ENCODE measurements at places on chromosomes 5 and 9.

- DNase-seq, result no peak
Measured at GRCh38 chr5:151151263-151151660, 6.3 kb downstream of the ANXA6 start.

GRCh38 chr5:148951612-148952011 is 111.2 kb downstream of the SH3TC2 start:
- no peak for DNase-seq

- no peak for DNase-seq
Measured at GRCh38 chr9:136951541-136952320, at the start of gene LCN12. Gene LCN12, plus strand, starts transcription at chr9:136952273. Its CDS starts 55 bp downstream, at chr9:136952328.

GRCh38 chr5:149702934-149703646 is 27.0 kb upstream of the PPARGC1B start:
- DNase-seq, result no peak

DNA sequence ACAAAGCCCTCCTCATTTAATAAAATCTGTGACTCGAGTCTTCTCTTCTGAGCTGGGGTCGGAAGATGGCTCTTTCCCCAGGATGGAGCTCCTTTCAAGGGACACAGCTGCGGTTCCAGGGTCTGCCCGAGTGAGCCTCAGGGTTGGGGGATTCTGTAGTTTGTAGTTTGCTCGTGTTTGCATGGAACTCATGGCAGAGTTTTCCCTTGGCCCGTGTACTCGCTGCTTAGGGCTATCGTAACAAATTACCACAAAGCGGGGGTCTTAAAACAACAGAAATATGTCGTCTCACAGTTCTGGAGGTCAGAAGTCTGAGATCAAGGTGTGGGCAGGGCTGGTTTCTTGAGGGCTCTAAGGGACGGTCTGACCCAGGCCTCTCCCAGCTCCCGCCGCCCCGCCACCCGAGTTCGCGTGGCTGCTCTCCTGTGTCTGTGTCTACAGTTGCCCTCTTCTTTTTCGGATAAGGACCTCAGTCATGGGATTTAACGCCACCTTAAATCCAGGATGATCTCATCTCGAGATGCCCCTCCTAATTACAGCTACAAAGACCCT is 13.9 kb upstream of the LPCAT1 start:
- no peak for DNase-seq

DNA sequence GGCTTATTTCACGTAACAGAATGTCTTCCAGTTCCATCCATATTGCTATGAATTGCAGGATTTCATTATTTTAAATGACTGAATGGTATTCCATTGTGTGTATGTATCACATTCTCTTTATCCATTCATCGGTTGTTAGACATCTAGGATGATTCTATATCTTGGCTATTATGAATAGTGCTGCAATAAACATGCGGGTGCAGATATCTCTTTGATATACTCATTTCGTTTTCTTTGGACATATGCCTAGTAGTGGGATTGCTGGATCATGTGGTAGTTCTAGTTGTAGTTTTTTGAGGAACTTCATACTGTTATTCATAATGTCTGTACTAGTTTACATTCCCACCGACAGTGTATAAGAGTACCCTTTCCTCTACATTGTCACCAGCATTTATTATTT is 460.5 kb downstream of the MAN2A1 start:
- DNase-seq, result no peak

DNA sequence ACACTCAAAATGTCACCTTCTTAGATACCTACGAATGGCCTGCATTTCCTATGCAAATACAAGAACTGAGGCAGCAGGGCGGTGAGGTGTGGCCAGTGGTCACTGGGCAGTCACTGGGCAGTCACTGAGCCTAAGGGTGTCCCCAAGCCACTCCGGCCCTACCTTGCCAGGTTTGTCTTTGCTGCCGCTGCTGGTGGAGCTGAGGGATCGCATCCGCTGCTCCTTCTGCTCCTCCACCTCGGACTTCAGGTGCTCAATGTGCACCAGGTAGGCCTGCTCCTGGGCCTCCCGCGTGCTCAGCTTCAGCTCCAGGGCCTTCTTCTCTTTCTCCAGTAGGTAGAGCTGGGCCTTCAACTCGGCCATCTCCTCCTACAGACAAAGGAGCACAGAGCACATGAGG is 72.3 kb downstream of the DCP2 start:
- no peak for DNase-seq

DNA sequence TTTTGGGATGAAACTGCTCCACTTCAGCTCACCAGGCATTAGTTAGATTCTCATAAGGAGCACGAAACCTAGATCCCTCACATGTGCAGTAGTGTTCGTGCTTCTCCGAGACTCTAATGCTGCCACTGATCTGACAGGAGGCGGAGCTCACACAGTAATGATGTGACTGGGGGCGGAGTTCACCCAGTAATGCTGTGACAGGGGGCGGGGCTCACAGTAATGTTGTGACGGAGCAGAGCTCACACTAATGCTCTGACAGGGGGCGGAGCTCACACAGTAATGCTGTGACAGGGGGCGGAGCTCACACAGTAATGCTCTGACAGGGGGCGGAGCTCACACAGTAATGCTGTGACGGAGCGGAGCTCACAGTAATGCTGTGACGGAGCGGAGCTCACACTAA is 27.1 kb upstream of the LRRC14B start:
- no peak for DNase-seq

DNA sequence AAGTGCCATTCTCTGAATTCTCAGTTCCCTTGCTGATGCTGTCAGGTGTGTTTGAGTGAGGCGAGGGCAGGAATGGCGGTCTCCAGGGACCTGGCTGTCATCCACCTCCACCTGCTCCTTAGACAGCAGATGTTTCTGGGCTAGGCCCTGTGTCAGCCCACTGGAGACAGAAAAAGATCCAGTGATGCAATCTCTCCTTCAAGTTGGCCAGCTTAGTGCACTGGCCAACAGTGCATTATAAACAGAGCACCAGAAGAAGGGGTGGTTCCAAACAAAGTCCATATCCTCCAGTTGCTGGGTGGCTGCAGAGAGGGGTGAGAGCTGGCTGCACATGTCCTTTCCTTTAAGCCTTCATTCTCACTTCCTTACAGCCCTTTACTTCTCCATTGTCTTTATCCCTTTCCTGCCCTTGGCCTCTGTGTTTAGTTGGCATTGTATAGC is 26.5 kb downstream of the NANS start:
- DNase-seq, result no peak

DNA sequence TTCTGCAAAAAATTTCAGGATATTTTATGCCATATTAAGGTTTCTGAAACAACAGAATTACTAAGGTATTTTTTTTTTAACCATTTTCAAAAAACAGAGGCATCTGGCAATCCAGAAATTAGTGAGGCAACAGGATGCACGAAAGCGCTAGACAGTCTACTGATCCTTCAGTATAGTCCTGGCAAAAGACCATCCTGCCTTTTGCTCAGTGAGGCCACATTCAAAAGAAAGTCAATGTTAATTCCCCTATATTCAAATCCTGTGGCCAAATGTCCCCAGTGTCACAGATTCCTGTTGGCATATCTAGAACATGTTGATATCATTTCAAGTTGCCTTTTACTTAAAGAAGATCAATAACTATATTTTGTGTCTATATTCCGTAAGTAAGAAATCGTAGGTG is 13.1 kb upstream of the NFIB start:
- no peak for DNase-seq

DNA sequence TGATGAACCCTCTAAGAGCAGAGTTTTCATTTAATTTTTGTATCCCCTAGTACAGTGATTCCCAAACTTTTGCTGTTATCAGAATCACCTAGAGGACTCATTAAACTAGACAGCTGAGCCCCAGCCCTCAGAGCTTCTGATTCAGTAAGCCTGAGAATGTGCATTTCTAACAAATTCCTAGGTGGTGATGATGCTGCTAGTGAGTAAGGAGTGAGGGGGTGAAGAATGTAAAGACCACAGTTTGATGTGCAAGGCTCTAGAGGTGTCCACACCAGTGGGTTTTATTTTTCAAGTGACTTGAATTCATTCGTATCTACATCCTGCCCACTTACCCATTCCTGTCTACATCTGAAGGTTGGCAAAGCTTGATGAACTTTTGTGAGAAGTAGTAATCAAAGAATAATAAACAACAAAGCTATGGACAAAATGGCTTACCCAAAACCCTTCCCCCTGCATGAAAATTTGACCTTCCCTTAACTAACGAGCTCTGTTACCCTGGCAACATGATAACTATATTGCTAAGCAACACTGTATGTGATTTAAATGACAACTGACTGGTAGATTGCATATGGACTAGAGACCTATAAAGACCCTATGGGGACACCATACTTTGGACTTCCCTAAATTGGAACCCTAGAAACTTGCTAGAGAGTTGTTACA is 35.2 kb downstream of the DTWD2 start:
- DNase-seq, result no peak

- DNase-seq, result no peak
Measured at GRCh38 chr5:177349362-177349647, 2.2 kb downstream of the LMAN2 start.

GRCh38 chr9:77427256-77427927 is 220.7 kb downstream of the GNA14 start:
- DNase-seq, result no peak

- DNase-seq, result no peak
Measured at GRCh38 chr5:167489202-167489601, 802.2 kb upstream of the WWC1 start.

DNA sequence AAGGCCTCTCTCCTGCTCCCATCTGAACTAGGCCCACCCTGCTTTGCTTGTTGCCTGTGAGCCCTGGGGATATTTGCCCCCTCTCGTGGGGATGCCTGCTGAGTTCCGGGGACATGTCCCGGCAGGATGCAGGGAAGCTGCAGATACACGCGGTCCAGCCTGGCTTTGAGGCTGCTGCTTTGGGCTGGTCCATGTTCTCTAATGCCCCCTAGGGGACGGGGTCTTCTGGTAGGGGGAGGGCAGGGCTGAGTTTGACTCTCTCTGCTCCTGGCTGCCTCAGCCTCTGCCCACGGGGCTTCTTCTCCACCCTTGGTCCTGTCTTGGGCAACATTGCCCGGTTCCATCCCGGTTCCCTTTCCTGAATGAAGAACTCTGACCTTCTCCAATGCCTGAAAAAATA is 84.9 kb upstream of the ASS1 start:
- no peak for DNase-seq

GRCh38 chr5:56862909-56863308 is 46.5 kb upstream of the SETD9 start:
- DNase-seq, result no peak

DNA sequence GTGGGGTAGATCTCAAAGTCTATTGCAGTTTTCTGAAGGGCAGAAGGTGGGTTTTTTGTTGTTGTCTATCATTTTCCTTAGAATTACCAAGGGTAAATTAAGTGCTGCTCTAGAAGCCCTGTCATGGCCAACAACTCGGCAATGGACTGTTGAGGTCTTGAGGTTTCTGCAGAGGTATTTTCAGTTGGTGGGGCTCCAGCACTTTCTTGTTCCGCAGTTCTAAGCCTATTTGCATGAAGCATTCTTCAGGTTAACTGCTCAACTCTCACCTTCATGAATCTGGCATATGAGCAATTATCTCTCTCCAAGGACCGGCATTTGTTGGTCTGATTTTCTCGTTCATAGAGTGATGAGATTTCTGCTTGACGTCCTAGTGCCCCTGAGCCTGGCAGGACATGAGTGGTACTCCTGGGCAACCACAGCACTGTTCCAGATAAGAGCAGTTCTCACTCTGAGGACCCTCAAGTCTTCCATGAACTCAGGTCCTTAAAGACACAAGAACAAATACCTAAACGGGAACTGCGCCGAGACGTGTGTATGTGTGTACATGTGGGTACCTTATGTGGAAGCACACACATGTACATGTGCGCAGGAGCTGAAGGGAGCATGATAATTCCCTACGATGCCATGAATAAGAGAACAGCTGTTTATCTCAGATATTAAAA is 544.5 kb downstream of the CSNK1G3 start:
- no peak for DNase-seq

DNA sequence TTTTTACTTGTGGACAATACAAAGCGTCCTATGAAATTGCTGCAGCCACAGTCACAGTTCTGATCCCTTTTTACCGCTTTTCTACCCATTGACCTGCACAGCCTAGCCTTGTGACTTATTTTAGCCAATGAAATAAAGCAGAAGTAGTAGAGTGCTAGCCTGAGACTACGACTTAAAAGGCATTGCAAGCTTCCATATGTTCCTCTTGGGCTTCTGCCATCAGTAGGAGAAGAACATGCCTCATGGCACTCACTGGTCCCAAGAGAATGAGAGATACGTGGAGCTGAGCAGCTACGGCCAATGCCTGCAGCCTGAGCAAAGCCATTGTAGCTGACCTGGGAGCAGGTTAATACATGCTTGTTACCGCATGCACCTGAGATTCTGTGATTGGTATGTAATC is 416.6 kb upstream of the CLINT1 start:
- DNase-seq, result no peak

DNA sequence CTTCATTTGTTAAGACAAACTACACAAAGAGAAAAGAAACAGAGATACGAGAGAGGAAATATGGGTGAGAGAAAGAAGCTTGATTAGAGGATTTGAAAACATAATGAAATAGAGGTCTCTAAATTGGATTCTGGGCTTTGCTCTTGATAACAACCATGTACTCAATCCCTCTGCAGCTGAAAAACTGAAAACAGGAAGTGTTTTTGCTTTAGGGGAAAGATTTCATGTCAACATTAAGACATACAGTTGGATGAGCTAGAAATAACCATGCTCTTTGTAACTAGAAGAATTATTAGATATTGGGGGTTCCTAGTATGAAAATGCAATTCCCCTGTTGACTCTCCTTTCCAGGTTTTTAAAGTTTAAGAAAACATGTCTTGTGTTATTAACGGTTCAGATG is 21.9 kb downstream of the CRHBP start:
- DNase-seq, result no peak

GRCh38 chr9:129052592-129052991 is 16.2 kb downstream of the MIGA2 start:
- DNase-seq, result no peak

DNA sequence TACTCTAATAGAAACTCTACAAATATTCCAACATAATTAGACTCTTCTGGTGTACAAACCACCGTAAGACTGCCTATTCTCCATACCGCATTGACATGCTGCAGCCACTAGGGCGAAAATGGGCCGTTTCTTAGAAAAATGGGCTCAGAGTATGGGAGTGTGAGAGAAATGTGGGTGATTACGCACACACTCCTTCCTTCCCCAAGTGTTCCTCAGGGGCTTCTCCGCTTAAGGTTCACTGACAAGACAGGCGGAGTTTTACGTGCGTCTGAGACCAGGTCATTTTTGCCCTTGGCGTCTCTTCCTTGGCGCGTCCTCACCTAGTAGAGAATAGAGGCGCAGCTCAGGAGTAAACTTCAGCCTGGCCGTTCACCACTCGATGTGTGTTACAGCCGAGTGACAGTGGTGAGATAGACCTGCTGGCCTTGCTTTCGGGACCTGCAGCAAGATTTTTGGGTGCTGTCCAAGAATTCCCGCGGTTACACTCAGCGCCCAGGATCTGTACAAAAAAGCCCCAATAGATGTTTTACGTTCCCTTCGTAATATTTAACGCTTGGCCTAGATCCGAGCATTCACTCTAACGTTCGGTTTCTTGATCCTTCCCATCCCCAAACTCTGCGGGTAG is 1.8 kb upstream of the NTRK2 start:
- no peak for DNase-seq

DNA sequence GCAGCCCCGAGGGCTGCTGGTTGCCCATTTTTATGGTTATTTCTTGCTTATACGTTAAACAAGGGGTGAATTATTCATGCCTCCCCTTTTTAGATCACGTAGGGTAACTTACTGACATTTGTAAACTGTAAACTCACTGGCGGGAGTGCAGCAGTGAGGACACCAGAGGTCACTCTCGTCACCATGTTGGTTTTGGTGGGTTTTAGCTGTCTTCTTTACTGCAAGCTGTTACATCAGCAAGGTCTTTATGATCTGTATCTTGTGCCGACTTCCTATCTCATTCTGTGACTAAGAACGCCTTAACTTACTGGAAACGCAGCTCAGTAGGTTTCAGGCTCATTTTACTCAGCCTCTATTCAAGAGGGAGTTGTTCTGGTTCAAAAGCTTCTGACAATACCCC is 155.0 kb upstream of the PRDM9 start:
- DNase-seq, result no peak
